Smooth muscle cell of trachea (primary cell): ENCODE measurements at places on chromosomes 5 and 9. TPM values are rescaled to one million over a fixed set of nuclear protein-coding genes. Genes with fewer than 3 reads are reported as not detected.

OLFM1 gene
- total RNA-seq: 4.1 and 4.9 TPM in 2 replicates

NCS1 gene
- 32.9 and 76.4 TPM in 2 replicates for total RNA-seq

SLC45A2 gene
- total RNA-seq: under 0.01 TPM in 1 of 2 replicates, not detected in the other

TRAF1 gene
- 1.3 and 3.8 TPM in 2 replicates for total RNA-seq

SCGB3A2 gene
- total RNA-seq: not detected in 2 replicates

ZFYVE16 gene
- total RNA-seq: 24.5 and 32.1 TPM in 2 replicates

NEUROG1 gene
- not detected in 2 replicates for total RNA-seq
